ENCODE measurements at places on chromosomes 7 and 10.

DNA sequence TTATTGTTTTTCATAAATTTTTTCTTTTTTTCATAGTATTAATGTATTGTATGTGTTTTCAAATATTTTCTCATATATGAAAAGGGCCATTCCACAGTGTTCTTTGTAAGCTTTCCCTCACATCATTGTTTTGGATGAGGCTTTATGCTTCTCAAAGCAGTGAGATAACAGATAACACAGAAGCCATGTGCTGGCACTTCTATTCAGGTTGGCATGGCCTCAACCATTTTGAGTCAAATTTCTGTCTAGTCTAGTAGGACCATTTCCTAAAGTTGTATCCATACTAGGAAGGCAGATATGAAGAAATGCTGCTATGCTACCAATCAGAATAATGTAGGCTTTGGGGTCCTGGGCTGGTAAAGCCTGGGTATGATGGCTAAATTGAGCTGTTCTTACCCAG, 135.9 kb upstream of the LAMB4 start:
- no peak for DNase-seq

DNA sequence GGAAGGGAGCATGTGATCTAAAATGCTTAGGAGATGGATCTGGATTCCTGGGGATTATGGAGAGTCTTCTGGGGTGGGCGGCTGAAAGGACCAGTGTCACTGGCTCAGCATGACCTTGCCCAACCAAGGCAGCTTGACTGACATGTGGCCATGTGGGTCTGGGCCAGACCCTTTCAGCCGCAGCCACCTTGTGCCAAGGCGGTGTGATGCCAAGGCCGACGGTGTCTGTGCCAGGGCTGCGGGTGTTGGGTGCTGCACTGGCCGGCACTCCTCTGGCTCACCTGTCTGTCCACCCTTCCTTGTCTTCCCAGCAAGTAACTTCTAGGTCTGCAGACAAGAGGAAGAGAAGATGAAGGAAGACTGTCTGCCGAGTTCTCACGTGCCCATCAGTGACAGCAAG, 8.8 kb downstream of the DEPP1 start:
- DNase-seq = no peak

GRCh38 chr7:27442455-27442854, 199.9 kb downstream of the EVX1 start:
- no peak for DNase-seq

GRCh38 chr10:132604686-132605085, 67.1 kb downstream of the INPP5A start:
- no peak for DNase-seq

GRCh38 chr7:45944058-45944457, 23.0 kb upstream of the IGFBP3 start:
- DNase-seq = no peak

DNA sequence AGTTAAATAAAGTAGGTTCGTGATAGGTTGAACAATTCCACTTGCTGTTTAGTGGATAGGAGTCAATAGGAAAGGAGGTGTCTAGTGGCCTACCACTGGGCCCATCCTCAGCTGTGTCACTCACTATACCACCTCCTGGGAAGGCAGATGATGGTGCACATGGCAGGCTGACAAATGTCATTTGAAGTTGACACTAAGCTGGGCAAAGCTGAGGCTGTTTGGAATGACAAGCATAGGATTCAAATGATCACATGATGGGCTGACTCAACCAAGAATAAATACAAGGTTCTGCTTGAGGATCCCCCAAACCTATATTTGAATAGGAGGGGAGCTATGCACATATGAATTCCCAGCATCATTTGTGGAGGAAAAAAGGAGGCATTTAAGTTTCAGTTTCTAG, 489.8 kb downstream of the RPS24 start:
- no peak for DNase-seq

DNA sequence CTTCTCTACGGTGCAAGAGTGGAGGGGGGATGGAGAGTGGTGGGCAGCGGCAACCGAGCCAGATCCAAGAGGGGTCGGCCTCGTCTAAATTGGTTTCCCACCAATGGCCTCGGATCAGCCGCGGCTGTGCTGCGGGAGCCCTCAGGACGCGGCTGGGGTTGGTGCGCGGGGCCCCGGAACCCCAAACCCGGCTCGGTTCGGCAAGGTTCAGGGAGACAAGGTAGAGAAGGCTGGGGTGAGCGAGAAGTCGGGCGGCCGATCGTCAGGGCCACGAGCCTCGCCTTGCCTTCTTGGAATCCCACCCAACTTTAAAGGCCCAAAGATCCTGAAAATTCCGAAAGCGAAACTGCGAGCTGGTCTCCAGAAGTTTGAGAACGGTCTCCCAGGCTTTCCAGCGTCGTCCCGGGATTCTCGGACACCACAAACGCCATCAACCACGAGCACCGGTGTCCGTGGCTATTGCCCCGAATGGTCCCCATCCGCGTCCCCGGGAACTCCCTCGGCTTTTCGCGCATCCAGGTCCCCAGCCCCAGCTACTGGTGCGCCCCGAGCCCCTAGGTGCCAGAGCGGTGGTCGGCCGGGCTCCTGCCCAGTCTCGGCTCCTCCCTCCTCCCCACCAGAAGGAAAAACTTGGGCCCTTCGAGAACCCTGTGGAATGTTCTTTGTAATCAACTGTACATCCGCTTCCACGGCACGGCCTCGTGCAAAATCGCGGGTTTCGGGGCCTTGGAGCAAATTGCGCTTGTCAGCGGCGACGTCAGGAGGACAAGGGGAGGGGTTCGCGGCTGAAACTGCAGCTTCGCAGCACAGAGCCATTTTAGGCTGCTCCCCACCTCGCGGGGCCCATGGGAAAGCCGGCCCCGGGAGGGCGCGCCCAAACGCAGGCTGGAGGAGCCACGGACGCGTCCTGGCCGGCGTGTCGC, 3.2 kb downstream of the SFMBT2 start:
- no peak for DNase-seq

- no peak for DNase-seq
Observed at GRCh38 chr10:97529685-97530465, 31.2 kb downstream of the UBTD1 start.

DNA sequence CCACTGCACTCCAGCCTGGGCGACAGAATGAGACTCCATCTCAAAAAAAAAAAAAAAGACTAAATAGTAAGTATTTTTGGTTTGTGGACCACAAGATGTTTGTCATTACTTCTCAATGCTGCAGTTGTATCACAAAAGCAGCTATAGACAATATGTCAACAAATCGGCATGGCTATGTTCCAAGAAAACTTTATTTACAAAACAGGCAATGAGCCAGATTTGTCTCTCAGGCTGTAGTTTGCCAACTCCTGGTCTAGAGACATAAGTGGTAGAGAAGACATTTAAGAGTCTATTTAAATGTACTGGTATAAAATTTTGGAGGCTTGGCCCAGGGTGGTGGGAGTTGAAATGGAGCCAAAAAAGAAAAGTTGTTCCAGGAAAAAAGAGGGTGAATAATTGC, 185.8 kb downstream of the SORCS1 start:
- no peak for DNase-seq

- no peak for DNase-seq
Observed at GRCh38 chr7:20895563-20895962, 108.9 kb upstream of the SP8 start.

- DNase-seq = no peak
Observed at GRCh38 chr10:123755061-123755460, 88.9 kb downstream of the GPR26 start.
